ENCODE measurements at places on chromosomes 2 and 18.

GRCh38 chr18:35158728-35159450, 81.9 kb upstream of the ZNF397 start:
- DNase-seq = no peak

DNA sequence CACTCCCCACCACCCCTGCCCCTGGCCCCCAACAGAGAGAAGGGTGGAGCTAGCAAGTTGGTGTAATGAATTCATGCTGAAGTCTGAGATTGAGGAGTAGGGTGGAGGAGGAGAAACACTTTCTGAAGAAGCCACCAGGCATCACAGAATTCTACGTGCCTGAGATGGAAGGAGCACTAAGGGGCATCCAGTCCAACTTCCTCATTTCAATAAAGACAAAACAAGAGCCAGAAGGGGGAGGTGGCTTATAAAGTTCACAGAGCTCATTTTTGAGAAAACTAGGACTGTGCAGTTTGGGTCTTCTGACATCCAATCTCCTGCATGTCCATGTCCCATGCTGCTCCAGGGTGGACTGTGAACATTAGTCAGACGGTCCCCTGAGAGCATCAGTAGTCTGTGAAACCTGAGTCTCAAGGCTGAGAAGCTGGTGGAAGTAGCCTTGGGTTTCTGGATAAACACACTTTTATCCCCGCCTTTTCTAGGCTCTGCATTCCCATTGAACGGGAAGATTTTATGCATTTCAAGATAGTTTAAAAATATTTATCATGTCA, 77.7 kb downstream of the TRIM43 start:
- no peak for DNase-seq

DNA sequence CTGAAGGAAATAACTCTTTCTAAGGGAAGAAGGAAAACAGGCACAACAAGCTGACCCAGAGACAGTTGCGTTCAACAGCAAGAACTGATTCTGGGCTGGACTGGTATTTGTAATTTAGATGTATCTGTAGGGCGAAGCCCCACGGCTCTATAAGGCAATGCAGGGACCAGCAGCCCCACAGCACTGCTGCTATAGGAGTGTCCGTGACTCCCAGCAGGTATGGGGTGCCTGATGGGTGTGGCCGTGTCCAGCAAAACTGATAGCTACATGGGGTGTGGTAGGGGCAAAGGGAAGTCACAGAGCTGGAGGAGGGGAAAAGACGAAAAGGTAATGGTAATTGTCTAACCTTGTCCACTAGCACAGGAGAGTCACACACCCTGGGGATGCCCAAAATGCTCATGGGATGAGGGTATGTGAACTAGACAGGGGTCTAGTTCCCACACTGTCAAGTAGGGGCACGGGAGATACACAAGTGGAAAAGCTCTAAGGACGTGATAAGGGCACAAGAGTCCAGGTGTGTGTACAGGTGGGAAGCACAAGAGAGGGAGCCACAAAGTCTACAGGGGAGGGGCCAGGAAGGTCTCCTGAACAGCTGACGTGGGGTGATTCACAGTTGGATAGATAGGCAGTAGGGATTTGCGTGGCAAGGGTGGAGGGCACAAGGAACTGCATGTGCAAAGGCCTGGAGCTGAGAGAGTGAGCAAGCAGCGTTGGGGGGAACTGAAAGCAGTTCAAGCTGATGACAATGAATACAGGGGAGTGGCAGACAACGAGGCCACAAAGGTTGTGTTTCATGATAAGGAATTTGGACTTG, 48.5 kb upstream of the ASPRV1 start:
- no peak for DNase-seq

- no peak for DNase-seq
These were observed 264.1 kb upstream of the MEIS1 start for GRCh38 chr2:66170744-66171330.

DNA sequence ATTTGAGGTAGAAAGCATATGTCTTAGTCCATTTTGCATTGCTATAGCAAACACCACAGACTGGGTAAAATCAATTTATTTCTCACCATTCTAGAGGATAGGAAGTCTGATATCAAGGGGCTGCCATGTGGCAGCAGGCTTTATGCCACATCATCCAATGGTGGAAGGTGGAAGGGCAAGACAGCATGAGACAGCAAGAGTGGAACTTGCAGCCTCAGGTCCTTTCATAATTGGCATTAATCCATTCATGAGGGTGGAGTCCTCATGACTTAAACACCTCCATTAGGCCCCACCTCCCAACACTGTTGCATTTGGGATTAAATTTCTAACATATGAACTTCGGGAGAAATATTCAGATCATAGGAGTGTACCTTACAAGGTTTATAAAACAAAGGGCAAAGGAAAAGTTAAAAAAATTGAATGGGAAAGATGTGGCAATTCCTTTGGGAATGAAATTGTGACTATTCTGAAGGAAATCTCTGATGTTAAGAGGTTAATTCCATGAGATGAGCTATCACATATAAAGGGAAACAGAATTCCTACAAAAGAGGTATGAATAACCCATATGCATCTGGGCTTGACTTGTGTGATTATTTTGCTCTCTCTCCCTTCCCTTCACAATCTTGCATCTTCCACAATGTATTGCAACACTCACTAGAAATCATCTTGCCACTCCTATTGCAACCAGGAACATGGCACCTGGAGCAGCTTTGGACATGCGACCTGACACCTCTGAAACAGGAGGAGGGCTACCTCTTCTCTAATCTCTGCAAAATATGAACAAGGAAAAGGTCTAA, 507.8 kb downstream of the EPHA4 start:
- no peak for DNase-seq

- DNase-seq = peak; percentile 75
These were observed 102.6 kb downstream of the MTCL1 start for GRCh38 chr18:8808001-8808400.

DNA sequence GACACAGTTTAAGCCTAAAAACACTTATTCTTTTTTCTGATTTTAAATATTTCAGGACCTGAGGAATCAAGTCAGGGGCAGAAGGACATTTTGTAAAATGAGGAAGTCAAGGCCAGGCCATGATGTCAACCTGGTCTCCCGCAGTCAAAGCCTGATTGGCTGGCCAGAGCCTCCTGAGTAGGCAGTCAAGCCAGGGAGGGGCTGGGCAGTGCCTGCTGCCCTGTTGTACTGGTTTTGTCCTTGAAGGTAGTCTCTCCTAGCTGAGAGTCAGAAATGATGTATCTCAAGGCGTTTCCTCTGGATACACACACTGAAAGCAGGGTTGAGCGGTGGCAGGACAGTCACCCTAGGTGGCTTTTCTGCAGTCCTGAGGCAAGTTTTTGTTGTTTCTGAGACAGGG, 19.8 kb downstream of the CCT7 start:
- DNase-seq = no peak

- no peak for DNase-seq
These were observed 173.4 kb upstream of the TRIB2 start for GRCh38 chr2:12543076-12543977.

- no peak for DNase-seq
These were observed 173.7 kb downstream of the PRKCE start for GRCh38 chr2:45825001-45825651.

DNA sequence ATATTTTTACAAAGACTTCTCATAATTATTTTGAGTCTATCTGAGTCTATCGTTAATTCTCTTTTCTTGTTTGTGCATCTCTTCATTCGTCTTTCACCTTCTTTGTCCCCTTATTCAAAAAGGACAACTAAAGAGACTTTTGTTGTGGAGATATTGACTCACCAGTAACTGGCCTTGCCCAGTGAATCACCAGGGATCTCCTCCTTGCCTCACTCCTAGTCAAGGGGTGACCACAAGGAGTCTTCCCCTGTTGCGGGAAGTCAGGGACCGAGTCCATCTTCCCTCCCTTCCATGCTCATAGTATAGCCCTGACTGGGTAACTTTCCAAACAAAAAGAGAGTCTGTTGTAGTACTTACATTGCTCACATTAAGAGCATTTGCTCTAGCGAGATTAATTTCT, 158.9 kb downstream of the NEB start:
- DNase-seq = no peak

DNA sequence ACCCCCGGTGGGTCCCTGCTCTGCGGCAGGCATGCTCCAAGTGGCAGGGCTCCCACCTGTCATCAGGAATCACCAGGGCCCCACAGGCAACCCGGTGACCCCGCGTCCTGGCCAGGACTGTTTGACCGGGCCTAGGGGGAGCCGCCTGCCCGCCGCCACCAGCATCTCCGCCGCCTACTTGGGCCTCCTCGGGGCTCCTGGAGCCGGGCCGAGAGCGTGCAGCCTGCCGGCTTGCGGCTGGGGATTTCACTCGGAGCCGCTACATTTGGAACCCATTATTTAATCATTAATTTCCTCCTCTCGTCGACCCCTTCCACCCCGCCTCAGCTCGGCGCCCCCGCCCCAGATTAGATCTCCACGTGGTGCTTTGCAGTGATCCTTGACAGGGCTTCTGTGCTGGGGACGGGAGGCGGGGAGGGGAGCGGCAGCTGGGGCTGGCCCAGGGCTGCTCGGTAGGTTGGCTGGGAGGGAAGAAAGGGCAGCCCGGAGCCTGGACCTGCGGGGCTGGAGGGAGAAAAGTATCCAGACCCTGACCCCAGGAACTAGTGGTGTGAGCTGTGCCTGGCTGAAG, 295.4 kb downstream of the CYP26B1 start:
- no peak for DNase-seq

DNA sequence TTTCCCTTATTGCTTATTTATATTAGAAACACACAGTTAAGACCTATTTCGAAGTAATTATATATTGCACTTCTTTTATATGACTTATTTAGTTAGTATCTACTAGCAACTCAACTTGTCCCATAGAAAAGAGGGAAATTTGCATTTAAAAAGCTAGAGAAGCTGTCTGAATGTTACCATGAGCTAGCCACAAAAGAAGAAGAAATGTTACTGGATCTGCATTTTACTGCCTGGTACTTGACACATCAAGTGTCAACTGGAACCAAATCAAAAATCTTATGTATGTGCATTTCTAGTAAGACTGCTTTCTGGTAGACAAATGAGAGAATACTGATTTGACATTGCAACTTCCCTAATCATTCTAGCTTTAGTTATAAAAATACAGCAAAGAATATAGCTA, 424.6 kb upstream of the VRK2 start:
- no peak for DNase-seq

GRCh38 chr2:237020090-237020489, 65.6 kb upstream of the COPS8 start:
- no peak for DNase-seq
